ENCODE measurements at places on chromosomes 7 and 10.

- DNase-seq: no peak
Observed at GRCh38 chr10:103554488-103555324, 61.2 kb downstream of the NEURL1 start.

GRCh38 chr7:22582863-22583622, 83.1 kb upstream of the STEAP1B start:
- no peak for DNase-seq

- no peak for DNase-seq
Observed at GRCh38 chr10:66714741-66715140, 211.1 kb upstream of the LRRTM3 start.

DNA sequence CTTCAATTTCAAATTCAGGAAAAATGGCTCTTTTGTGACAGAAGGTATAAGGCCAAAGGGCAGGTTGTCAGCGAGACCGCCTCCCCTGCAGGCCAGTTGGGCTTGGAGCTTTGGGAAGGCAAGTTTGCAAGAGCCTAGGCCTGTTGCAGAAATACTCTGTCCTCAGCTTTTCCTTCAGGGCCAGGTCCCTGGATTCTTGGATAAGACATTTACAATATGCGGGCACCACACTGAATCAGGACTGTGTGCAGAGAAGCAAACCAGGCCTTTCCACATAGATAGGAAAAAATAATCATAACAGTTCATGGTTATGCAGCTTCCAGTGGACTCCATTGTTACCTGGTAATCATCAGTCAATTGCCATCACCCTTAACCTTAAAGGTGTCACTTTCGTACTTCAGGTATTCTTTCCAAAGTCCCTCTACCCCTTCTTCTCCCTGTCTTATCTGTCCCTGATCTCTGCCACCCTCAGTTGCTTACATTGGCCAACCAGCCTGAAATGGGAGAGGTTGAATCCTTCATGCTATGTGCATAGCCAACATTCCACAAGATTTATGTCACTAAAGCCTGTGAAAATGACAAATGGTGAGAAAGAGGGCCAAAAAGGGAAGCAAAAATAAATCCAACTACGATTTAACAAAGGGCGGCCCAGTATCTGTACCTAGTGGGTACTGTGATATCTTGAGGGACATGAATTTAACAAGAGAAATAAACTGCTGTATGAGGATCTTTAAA, 304.5 kb upstream of the NFE2L3 start:
- DNase-seq: no peak

GRCh38 chr10:70590655-70591416, 11.7 kb downstream of the PRF1 start:
- no peak for DNase-seq

GRCh38 chr10:112203328-112204076, 19.9 kb upstream of the GPAM start:
- DNase-seq: no peak

DNA sequence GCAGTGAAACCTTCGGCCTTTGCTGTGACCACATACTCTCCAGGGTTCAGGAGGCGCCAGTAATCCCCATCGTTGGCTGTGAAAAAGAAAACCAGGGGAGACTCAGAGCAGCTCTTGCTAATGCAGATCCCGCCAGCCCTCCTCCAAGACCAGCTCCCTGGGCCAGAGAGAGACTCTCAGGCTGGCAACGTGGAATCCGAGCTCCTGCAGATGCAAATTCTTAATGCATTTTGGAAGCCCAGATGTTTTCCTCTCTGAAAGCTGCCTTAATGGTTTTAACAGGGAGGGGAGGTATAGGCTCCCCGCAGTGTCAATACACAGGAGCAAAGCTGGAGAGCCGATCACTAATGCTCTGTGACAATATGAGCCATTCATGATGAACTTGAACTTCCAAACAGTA, 80.8 kb downstream of the GPR26 start:
- no peak for DNase-seq

DNA sequence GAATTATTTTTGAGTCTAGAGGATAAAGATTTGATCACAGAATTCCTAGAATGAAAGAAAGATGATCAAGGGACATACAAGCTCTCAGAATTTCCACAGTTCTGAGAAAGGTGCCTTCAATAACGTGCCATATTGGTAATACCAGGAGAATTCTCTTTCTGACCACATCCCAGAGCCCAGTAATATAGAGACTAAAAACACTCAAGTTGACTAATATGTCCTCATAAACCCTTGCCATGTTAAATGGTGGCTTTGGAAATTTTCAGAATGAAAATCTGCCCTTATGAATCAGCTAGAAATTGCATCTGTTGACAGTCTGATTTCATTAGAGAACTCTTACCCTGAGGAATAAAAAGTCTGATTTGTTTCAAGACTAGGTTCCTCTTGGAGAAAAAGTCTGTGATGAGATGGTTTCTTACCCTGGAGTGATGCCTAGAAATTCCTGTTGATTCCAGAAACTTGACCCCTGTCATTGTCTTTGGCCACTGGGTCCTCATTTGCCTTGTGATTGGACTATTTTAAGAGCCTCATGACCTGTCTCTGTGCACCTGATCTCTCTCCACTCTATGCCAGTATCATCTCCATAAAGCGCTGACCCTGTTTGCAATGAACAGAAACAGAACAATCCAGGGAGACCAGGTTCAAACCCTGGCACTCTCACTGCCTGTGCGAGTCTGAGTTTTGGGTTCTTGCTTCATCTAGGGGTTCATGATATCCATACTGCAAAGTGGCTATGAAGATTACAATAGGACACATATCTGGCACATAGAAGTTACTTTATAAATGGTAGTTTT, 3.3 kb downstream of the IL2RA start:
- DNase-seq: no peak

- DNase-seq: no peak
Observed at GRCh38 chr10:23156447-23157150, 35.5 kb upstream of the PTF1A start.

All from stimulated activated CD4-positive, alpha-beta T cell treated with anti-CD3 and anti-CD28 coated beads, Interleukin-1b, Interleukin-23, amount 100 ng/mL, for 1 hour (primary cell).